ENCODE measurements at places on chromosomes 12 and 14. TPM values are rescaled to one million over a fixed set of nuclear protein-coding genes. Genes with fewer than 3 reads are reported as not detected.

GRCh38 chr14:54117924-54118323, 161.3 kb upstream of the BMP4 start:
- no peaks in the 10 kb centered on the region for H3K27me3 ChIP-seq
- no peak for DNase-seq

DCAF11 gene
- 29.1 TPM for polyA plus RNA-seq

OR10A7 gene
- not detected for polyA plus RNA-seq

DNA sequence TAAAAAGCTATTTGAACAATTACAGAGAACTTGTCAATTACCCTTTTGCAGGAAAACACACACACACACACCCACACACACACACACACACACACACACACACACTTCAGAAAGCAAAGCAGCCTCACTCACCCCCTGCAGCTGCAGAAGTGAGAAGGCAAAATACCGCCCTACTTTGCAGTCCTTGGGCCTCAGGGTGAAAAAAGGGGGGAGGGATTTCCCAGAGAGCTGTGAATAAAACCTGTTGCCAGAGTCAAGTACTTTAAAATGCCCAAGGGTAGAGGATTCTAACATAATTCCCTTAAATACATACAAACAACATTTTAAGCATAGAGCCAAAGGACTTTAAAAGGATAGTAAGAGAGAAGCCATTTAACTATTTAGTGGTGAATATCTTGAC, 285.9 kb downstream of the MDGA2 start:
- no peaks in the 10 kb centered on the region for H3K4me1 ChIP-seq
- H3K27me3 ChIP-seq, result no peaks in the 10 kb centered on the region
- H3K27ac ChIP-seq, result no peak overlapping the region
- H3K36me3 ChIP-seq, result no peaks in the 10 kb centered on the region

GRCh38 chr14:38855513-38855912, 247.5 kb downstream of the SEC23A start:
- no peak overlapping the region for H3K4me3 ChIP-seq
- H3K4me1 ChIP-seq, result no peaks in the 10 kb centered on the region
- no peak for DNase-seq
- 0 out of 2 replicates have a peak, but pooled peaks cover 5% of the 10 kb centered on the region for H3K27me3 ChIP-seq

BORCS5 gene
- 17.2 TPM for polyA plus RNA-seq

LRR1 gene
- 17.5 TPM for polyA plus RNA-seq

GRCh38 chr12:78666584-78666983, 198.0 kb upstream of the SYT1 start:
- H3K4me1 ChIP-seq, result no peaks in the 10 kb centered on the region
- H3K27ac ChIP-seq, result no peak overlapping the region
- no peaks in the 10 kb centered on the region for H3K27me3 ChIP-seq
- H3K36me3 ChIP-seq, result no peaks in the 10 kb centered on the region

DNA sequence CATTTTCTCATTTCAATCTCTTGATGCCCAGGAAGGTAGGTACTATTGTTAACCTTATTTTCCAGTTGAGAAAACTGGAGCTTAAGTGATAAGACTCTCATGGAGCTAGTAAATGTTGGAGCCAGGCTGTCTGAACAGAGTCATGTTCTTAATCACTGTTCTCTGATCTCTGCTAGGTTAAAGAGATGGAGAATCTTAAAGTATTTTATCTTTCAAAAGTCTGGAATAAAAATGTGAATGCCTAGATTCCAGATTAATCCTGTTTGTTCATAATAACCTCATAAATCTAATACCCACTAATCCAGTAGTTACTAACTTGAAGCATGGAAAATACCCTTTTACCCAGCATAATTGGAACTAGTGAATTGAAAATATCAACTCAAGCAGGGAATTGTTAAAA, 341.0 kb upstream of the RGS6 start:
- peaks cover 94% of the 10 kb centered on the region for H3K4me1 ChIP-seq
- peak overlapping the region; percentile 23 for H3K4me3 ChIP-seq
- H3K27me3 ChIP-seq, result no peaks in the 10 kb centered on the region
- DNase-seq, result peak; percentile 42

PARP11 gene
- 6.3 TPM for polyA plus RNA-seq

DNA sequence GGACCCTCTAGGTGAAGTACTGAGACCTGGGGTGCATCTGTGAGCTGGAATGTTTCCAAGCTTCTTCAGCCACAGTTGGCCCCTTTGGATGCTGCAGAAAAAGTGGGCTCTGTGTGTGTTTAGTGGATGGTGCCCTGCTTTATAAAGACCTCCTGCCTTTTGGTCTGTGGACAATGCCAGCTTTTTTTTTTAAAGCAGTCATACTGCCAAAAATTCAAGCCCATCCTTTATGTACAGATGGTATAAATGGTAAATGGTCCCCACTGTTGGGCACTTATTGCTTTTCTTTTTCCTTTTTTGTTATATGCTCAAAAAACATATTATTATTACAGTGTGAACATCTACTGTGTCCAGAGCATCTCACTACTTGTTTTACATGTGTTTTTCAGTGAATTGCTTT, 81.1 kb downstream of the SMOC1 start:
- H3K27me3 ChIP-seq, result no peaks in the 10 kb centered on the region
- no peak overlapping the region for H3K4me3 ChIP-seq
- no peak for DNase-seq
- no peaks in the 10 kb centered on the region for H3K36me3 ChIP-seq
- no peak overlapping the region for H3K27ac ChIP-seq

- H3K27ac ChIP-seq, result no peak overlapping the region
- H3K27me3 ChIP-seq, result no peaks in the 10 kb centered on the region
- H3K4me1 ChIP-seq, result no peaks in the 10 kb centered on the region
- no peak overlapping the region for H3K4me3 ChIP-seq
- no peaks in the 10 kb centered on the region for H3K36me3 ChIP-seq
Observed at GRCh38 chr12:97169889-97170567, 263.0 kb downstream of the NEDD1 start.

KLRD1 gene
- 0.25 TPM for polyA plus RNA-seq

DNA sequence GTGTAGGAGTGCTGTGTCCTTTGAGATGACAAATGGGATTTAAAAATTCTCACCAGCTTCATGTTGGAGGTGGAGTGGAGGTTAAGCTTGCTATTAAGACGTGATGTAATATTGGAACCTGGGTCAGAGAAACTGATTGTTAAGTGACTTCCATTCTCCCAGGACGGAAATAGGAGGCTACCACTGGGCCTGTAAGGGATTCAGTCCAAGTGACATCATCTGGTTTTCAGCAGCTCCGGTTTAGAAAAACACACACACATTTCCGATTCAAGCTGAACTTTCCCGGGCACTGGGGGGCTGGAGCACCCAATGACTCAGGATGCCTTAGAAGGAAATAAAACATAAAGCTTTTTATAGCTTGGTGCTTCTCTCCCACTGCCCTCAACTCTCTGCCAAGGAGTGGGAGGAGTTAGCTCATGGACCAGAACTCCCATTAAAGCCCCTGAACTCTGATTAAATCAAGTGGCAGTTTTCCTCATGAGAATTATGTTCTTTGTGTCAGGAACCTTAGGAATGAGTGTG, 12.4 kb downstream of the CALM1 start:
- peaks cover 30% of the 10 kb centered on the region for H3K36me3 ChIP-seq
- no peaks in the 10 kb centered on the region for H3K27me3 ChIP-seq
- DNase-seq, result peak; percentile 95
- H3K4me1 ChIP-seq, result peaks cover 16% of the 10 kb centered on the region

DNA sequence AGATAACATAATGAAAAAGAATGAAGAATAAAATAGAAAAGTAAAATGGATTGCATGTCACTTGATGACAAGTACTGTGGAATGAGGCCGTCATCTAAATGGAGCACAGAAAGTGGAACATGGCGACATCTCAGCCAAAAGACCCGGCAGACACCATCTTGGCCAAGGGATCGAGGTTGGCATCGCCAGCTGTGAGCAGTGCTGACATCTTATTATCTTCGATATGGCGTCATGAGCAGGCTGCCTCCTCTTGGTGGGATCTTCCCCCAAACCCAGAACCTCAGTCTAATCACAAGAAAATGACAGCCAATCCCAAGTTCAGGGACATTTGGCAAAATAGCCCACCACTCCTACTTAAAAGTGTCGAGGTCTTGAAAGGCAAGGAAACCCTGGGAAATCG, 15.1 kb downstream of the SERPINA5 start:
- H3K4me3 ChIP-seq, result no peak overlapping the region
- no peak for DNase-seq
- H3K36me3 ChIP-seq, result no peaks in the 10 kb centered on the region
- H3K4me1 ChIP-seq, result peaks cover 24% of the 10 kb centered on the region

SYNDIG1L gene
- polyA plus RNA-seq, result not detected

GRCh38 chr14:51202914-51203665, 37.0 kb upstream of the TMX1 start:
- no peaks in the 10 kb centered on the region for H3K4me1 ChIP-seq
- peaks cover 70% of the 10 kb centered on the region for H3K27me3 ChIP-seq
- no peak overlapping the region for H3K4me3 ChIP-seq
- no peak overlapping the region for H3K27ac ChIP-seq

MYF5 gene
- not detected for polyA plus RNA-seq

Data from GM23248 (cell line).